Heart right ventricle (tissue), 16 donors: ENCODE measurements at places on chromosomes 11 and 22. TPM values are rescaled to one million over a fixed set of nuclear protein-coding genes. Genes with fewer than 3 reads are reported as not detected.

GRCh38 chr11:129163714-129164164, 28.4 kb downstream of the ARHGAP32 start:
- no peak for DNase-seq

- no peak for DNase-seq
Observed at GRCh38 chr11:24509114-24509513, 12.3 kb downstream of the LUZP2 start.

- DNase-seq, result peak; percentile 29
Observed at GRCh38 chr11:122656631-122657101, 1.1 kb downstream of the UBASH3B start.

- no peak for DNase-seq
Observed at GRCh38 chr11:122701143-122701542, 45.6 kb downstream of the UBASH3B start.

DNA sequence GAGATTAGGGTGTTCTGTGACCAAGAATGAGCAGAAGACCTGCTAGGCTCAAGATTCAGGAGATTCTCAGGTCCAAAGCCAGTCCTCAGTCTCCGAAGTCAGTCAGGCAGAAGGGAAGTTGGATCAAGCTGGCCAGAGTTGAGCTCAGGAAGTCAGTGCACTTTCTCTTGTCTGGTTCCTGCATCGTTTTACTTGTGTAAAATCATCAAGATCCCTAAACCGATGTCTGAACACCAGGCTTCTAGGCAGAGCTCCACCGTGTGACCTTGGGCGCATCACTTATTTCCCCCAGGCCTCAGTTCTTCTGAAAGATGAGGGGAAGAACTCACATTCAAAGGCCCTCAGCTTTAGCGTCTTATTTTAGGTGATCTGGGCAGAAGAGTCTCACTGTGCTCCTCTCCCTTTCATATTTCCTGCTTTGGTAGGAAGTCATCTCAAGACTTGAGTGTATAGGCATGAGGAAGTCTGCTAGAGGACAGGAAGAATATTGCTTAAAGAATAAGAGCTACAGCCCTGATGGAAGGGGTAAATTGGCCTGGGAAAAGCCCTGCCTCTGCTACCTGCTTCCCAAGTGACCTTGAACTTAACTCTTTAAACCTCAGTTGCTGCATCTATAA, 20.2 kb downstream of the NF2 start:
- DNase-seq, result no peak

GRCh38 chr11:12543596-12544415, 130.4 kb upstream of the TEAD1 start:
- DNase-seq, result no peak

DNA sequence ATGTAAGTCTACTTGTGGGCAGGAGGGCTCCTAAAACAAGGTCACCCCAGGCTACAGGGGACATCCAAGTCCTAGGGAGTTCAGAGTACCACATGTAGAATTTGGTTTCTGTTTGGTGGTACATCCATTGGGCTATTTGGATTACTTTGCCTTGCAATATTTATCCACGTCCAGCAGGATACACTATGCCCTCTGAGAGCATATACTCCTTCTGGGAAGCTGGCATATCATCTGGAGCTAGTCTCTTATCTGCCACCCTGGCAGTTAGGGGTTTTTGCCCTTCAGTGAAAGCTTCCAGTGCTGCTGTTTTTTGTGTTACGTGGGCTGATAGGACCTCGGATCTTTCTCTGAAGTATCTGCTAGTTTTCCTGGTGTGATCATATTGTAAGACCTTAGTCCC, 7.3 kb downstream of the LMO2 start:
- no peak for DNase-seq

- no peak for DNase-seq
Observed at GRCh38 chr22:24585461-24585860, 7.4 kb downstream of the LRRC75B start.

GRCh38 chr11:29389793-29390192, 627.0 kb downstream of the KCNA4 start:
- no peak for DNase-seq

DNA sequence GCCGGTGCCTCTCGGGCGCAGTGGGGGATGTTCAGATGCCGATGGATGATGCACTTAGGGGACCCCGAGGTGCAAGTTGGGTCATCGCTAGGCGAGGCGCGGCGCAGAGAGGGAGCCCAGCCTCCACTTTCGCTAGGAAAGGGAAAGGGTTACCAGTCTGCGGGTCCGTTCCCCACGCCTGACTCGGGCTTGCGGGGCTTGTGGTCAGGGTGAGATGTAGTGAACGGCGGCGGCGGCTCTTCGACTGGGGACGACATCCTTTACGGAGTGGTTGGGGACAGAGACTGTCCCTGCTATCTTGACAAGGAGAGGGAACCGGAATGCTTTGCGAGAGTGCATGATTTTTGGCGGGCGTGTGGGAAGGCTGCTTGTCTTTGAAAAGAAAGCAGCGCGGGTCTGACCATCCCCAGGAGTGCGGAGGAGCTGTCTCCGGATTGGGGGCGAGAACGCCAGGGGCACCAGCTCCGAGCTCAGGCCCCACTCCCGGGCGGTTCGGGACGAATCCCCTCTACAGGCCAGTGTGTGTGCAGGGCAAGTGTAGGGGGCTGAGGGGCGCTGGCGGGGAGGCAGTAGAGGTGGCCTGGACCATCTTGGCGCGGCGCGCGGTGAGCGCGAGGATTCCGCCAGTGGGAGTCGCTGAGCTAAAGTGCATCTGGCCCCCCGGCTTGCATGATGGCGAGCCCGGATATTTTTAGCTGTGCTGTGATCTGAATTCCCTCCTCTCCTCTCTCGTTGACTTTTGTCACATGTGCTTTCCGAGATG, 1.1 kb downstream of the FAT3 start:
- DNase-seq, result peak; percentile 11

DNA sequence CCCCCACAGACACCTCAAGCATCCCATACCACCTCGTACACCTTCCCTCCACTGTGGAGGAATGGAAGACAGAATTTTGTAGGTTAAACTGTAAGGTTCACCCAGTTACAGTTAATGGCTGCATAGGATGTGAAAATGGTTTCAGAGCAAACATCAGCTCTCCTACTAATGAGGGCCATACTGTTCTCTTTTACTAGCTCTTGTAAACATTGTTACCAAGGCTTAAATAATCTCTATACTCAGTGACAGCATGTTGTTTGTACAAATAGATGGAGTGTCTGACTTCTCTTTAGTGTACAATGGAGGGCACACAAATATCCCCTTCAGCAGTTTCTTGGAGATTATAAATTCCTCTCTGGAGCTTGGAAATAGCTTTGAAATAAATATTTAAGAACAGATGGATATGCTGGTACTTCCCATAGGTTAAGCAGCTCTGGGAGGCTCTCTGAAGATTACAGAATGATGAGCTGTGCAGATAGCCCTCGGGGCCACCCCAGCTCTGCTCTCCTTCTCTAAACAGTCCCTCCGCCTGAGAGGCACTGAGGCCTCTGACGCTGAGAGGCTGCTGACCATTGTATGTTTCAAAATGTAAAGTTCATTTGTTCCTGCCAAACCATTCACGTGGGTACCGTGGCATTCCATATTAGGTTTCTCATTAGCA, 25.7 kb downstream of the TTC12 start:
- no peak for DNase-seq

DNA sequence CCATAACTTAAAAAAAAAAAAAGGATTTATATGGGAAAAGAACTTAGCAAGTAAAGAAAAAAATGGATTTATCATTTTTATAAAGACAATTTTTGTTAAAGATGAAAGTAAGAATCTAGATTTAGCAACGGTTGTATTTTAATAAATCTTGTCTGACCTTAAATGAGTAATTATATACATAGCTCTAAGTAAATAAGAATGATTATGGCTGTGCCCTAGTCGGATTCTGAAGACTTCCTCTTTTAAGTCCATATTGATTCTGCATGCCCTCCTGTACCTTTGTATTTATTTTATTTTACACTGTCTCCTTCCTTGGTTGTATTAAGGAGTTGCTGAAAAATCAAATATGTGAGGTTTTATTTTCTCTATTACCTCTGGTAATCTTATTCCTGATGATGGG, 7.1 kb downstream of the RBX1 start:
- no peak for DNase-seq

Gene BARX2
- not detected for total RNA-seq

Gene CFAP68
- total RNA-seq, result 34.0 TPM

Gene MFNG
- 8.7 TPM for total RNA-seq

Gene TRIM6
- 1.9 TPM for total RNA-seq
